Fibroblast of gingiva (primary cell): ENCODE measurements at places on chromosomes 4 and X.

DNA sequence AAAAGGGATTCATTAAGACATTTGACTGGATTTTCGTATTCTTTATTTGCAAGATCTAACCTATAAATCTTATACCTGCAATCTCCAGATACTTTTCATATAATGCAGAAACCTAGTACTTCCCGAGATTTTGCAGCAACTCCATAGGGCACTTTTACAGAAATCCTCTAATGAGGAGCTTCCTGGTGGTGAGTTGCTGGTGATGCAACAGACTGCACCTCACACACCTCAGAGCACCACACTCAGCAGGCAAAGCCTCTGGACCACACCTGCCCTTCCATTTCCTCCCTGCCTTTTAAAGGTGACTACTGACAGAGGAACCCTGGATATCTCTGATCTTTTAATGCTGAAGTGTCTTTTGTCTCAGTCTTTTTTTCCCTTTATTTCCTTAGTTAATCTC lies 289.4 kb downstream of the TRAM1L1 start:
- no peak for DNase-seq

GRCh38 chr4:185559915-185560281 lies 24.6 kb upstream of the PDLIM3 start:
- no peak for DNase-seq

- no peak for DNase-seq
Measured at GRCh38 chr4:166481055-166481454, 608.0 kb downstream of the TLL1 start.

DNA sequence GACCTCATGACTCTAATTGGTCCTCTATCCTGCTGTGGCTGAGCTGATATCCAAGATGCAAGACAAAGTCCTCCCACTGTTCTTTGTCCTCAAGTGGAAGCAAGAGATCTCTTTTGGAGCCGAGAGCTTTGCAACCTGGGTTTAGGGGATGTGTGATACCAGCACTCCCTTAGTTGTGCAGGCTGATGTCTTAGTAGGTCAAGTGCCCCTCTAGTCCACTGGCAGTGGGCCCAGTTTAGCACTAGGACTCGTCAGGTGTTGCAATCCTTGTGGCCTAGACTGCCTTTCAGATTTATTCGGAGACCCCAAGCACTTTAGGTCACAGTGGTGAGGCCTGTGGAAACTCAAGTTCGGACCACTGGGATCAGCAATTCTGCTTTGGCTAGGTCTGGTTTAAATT lies 64.0 kb downstream of the GPRASP3 start:
- no peak for DNase-seq

GRCh38 chr4:70183168-70183939 lies 12.2 kb upstream of the ODAM start:
- peak; percentile 38 for DNase-seq

DNA sequence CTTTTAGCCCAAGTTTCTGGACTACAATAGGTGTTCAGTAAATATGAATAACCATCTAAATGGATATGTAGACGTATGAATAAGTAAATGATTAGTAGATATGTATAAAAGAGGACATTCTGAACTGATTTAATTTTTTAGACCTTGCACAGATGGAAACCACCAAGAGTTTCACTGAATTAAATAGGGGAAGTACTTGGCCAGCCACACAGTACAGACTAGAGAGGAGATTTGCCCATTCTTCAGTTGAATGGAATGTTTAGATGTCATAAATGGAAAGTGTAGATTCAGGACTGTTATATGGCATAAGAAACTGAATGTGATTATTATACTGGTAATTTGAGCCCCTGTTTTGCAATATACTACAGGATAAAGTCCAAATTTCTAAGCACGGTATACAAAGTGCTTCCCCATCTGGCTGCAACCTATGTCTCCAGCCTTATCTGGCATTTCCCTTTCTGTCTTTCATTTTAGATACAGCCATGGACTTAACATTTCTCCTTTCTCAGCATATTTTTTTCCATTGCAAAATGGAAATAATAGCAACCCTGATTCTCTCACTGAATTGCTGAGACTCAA lies 137.8 kb upstream of the HS3ST1 start:
- DNase-seq = no peak

- DNase-seq = no peak
Measured at GRCh38 chr4:35562861-35563260, 681.5 kb downstream of the ARAP2 start.

DNA sequence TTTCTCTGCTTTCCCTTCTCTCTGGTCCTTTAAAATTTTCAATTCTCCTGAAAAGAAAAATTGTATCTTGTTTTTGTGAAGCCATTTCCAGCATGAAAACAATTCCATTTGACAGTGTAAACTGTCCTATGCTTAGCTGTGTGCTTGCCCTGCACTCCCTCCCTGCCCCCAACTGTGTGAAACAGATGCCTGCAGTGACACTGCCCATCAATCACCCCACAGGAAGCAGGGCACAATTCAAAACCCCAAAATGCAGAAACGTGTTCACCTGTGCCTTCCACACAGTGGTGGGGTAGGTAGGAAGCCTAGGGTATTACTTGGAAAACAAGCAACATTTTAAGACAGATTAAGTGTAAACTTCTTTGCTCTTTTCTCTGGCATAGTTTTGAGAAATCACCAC lies 6.2 kb upstream of the FHDC1 start:
- DNase-seq = no peak

DNA sequence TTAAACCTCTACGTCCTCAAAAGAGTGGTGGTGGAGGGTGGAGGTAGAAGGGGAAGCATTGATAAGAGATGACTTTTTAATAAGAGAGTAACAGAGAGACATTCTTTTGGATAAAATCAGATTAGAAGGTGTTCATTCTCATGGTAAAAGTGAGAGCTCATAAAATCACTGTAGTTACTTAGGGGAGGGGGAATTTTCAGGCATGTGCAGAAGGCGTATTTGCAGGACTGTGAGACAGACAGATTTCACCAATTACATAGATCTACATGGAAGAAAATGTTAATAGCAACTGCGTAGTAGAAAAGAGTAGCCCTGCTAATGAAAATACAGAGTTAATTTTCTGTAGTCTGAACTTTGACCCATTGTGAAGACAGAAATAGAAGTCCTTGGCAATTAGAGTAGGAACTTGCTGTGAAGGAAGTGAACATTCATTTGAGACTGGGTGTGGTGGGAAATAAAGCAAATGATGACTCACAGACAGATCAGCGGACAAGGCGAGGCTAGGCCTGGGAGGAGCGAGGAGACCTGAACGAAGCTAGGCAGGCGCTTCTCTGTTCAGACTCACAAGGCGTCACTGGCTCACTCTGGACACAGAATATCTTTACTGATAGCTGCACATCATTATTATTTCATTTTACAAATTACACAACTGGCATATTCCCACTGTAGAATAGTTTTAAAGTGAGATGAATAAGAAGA lies 57.2 kb upstream of the FAM9C start:
- DNase-seq = peak; percentile 74

- DNase-seq = no peak
Measured at GRCh38 chr4:77089866-77090265, 14.1 kb upstream of the CCNI start.

DNA sequence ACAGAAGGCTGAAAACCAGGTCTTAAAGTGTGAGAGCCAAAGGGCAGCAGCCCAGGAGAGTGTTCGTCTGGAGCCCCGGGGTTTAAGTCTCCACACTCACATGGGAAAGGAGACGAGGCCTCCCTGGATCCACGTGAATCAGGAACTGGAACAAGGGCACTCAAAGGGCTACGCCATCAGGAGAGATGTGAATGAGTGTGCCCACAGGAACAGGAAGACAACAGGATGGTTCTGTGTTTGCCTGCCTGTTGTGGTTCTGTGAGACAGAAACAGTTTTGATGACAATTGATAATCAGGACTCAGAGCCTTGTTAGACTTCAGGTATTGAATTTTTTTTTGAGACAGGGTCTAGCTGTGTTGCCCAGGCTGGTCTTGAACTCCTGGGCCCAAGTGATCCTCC lies 4.9 kb upstream of the CTBP1 start:
- DNase-seq = no peak

- DNase-seq = no peak
Measured at GRCh38 chr4:99934891-99935290, 11.5 kb downstream of the DNAJB14 start.

DNA sequence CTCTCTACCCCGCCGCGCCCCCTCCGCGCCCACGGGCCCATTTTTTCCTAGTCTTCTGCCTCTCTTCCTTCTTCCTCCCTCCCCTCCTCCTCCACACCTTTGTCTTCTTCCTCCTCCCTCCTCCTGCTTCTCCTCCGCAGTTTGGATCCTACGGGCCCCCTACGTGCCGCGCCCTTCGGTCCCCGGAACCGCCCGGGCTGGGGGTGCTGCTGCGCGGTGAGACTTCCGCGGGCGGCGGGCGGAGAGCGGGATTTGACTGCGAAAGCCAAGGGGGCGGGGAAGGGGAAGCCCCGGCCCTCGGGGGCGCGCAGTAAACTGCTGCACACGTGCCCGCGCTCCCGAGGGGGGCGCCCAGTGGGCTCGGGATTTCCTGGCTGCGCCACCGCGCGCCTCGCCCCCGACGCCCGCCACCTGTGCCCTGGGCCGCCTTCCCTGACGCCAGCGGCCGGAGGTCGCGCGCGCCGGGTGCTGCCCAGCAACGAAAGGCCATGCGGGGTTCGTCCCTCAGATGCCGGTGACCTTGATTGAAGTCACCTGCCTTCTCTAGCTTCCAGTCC lies 3.3 kb upstream of the NKX3-2 start:
- no peak for DNase-seq

- DNase-seq = no peak
Measured at GRCh38 chr4:158630893-158631292, 40.8 kb downstream of the C4orf46 start.

GRCh38 chrX:54994668-54995351 lies 822 bp upstream of the PFKFB1 start:
- no peak for DNase-seq

DNA sequence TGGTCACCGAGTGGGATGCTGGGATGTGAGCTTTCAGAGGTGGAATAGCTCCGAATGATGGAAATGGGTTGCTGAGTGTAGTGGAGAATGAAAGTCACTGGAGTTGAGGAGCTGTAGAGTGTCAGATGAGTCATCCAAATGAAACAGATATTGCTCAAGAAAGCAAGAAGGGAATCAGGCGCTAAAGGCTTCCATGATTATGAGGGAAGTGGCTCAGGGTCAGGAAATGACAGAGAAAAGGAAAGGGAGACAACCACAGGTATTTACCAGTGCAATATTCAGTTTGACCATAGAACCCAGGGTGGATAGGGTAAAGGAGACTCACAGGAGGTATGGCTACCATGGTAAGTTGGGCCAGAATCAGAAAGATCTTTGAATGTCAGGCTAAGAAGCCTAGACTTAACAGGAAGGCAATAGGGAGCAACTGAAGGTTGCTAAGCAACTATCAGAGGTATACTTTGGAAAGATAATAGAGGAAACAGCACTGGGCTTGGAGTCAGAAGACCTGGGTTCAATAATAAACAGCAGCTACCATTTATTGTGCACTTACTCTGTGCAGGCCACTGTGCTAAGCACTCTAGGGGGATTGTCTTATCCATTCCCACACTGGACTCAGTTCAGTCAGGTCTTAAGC lies 11.7 kb downstream of the LAS1L start:
- peak; percentile 16 for DNase-seq

GRCh38 chr4:114052227-114052626 lies 72.8 kb upstream of the ARSJ start:
- DNase-seq = peak; percentile 18

- no peak for DNase-seq
Measured at GRCh38 chr4:181766061-181766548, 477.1 kb upstream of the TENM3 start.

DNA sequence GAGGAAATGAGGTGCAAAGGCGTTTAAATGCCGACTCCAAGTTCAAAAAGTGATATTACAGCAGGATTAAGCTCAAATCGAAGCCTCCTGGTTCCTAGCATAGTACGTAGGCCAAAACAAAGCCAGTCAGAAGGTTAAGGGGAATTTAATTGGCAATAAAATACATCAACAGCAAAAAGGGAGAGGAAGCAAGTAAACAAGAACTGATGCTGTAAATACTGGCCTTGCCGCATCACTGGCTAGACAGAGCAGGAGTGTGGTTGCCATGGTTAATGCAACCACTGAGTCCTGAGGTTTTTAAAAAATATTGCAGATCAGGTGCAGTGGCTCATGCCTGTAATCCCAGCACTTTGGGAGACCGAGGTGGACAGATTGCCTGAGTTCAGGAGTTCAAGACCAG lies 63.2 kb upstream of the FBXW7 start:
- no peak for DNase-seq

GRCh38 chr4:41814565-41814964 lies 66.0 kb upstream of the PHOX2B start:
- peak; percentile 9 for DNase-seq

- DNase-seq = no peak
Measured at GRCh38 chrX:105464618-105465017, 244.1 kb upstream of the TEX13A start.

DNA sequence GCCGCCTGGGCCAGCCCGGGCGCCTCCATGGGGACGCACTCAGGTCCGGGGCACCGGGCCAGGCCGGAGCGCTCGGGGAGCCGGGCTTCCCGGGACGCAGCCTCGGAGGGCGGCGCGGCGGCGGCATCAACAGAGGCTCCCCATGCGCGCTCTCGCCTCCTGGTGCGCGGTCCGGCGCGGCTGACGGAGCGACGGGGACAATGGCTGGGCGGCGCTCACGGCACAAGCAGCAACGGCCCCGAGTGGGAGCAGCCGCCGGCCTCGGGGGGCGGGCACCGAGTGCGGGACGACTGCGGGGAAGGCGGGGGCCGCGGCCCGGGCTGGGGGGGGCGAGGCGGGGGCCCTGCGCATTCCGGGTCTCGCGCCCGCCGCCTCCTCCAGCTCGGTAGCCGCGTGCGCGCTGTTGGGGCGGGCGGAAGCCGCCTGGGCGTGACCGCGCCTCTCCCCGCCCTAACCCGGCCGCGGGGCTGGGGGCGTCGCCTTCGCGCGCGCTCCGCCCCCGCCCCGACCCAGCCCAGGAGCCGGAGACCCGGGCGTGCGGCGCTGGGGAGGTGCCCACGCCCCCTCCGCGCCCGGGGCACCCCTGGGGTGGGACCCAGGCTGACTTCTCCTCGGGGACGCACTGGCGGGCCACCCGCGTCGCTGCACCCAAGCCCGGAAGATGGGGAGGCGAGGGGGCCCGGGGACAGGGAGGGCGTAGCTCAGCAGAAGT lies at the start of gene PRKX:
Gene PRKX, minus strand, starts transcription at position 425 of the 712 bp plus-strand sequence. Its CDS starts 396 bp downstream, at position 29.
- DNase-seq = peak; percentile 44

DNA sequence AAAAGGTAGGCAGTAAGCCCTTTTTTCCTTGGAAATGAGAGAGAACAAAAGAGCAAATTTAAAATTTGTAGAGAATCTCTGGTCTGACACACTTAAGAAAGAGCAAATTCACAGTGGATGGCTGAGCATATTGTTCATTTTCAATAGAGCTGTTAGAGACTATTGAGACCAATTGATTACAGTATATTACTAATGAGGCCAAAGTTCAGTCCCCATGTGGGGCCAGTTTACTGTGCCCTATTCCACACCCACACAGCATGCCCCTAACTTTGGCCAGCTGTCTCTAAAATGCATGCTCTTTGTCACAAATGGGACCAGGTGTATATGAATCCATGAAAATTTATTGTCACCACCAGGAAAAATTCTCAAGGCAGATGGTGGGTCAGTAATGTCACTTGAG lies 470.5 kb downstream of the PCDH7 start:
- no peak for DNase-seq

- DNase-seq = peak; percentile 1
Measured at GRCh38 chrX:12890467-12890866, 16.0 kb upstream of the TLR8 start.
